Ovary (tissue), 10 donors: ENCODE measurements at places on chromosomes 4 and X. TPM values are rescaled to one million over a fixed set of nuclear protein-coding genes. Genes with fewer than 3 reads are reported as not detected.

Gene PRR32
- total RNA-seq, result not detected

Gene CENPC
- total RNA-seq, result 24.6 TPM

Gene MAGIX
- 3.2 TPM for total RNA-seq

Gene ZNF630
- 5.7 TPM for total RNA-seq

Gene AFAP1
- total RNA-seq, result 23.0 TPM

Gene MAGED4B
- 28.9 TPM for total RNA-seq

Gene SSX3
- total RNA-seq, result not detected

Gene NXF2
- not detected for total RNA-seq

Gene PPP4R3C
- total RNA-seq, result not detected

Gene CITED1
- total RNA-seq, result 1.5 TPM

DNA sequence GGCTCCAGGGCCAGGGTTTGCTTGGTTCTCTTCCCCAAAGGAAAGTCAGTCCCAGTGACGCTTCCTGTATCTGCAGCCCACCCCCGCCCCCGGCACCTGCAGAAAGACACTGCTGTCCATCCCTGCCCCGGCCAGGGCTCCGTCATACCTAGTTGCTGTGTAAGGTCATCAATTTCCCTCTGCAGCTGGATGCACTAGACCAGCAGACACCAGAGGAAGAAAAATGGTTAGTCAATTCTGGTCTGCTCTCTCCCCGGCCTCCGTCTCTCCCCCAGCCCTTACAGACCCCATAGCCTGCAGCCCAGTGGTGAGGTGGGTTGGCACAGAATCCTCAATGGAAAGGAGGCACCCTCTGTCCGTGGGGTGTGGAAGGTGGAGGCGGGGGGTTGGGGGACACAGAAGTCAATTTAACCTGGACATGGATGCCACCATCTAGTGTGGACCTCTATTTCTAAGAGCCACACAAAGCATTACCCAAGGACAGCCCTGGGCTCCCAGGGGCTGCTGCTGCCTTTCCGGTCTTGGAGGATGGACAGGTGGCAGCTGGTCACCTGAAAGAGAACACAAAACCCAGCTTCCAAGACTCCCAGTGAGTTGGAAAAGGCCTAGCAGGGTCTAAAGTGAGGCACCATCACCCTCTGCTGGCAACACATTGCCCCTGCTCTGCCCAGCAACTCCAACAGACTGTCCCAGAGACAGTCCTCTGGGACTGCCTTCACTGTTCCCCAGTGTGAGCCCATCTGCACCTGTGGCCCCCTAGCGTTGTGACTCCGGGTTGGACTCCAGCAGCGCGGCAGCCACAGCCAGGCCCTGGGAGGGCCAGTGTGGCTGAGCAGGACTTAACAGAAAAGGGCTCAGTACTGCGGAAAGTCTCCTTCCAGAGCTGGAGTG, 40.2 kb upstream of the NHSL2 start:
- DNase-seq, result no peak
- H3K27ac ChIP-seq, result no peak overlapping the region
- no peak overlapping the region for H3K4me3 ChIP-seq
- no peaks in the 10 kb centered on the region for H3K4me1 ChIP-seq
- no peaks in the 10 kb centered on the region for H3K36me3 ChIP-seq

DNA sequence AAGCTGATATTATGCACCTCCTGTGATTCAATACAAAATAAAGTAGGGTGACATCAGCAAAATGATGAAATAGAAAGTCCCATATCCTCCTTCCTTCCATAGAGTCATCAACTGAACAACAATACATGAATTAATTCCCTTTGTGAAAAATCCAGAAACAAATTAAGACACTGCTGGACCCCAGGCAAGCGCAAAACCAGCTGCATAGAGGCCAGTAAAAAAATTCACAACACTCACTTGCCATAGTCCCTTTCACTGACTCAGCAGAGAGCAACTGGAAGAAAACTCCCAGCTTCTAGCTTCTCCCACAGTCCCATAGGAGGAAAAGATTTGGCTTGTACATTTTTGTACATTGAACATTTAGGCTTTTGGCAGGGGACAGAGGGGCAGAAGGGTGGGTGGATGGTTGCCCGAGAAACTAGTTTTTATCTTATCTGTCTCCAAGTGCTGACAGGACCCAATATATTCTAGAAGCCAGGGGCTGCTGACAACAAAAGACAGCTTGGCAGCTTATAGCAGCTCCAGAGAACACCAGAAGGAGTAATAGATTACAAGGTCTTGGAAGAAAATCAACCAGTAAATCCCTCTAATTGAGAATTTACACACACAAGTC, 124.6 kb downstream of the NDST3 start:
- no peaks in the 10 kb centered on the region for H3K27me3 ChIP-seq
- no peaks in the 10 kb centered on the region for H3K4me1 ChIP-seq
- no peak overlapping the region for H3K27ac ChIP-seq

GRCh38 chrX:132071254-132071653, 48.2 kb downstream of the STK26 start:
- DNase-seq, result no peak
- no peaks in the 10 kb centered on the region for H3K27me3 ChIP-seq
- no peak overlapping the region for H3K4me3 ChIP-seq
- H3K27ac ChIP-seq, result no peak overlapping the region

GRCh38 chr4:74055096-74055495, 16.6 kb upstream of the CXCL3 start:
- H3K27me3 ChIP-seq, result no peaks in the 10 kb centered on the region
- H3K4me1 ChIP-seq, result no peaks in the 10 kb centered on the region
- H3K4me3 ChIP-seq, result no peak overlapping the region
- H3K36me3 ChIP-seq, result no peaks in the 10 kb centered on the region
- no peak for DNase-seq

- no peak for DNase-seq
- no peak overlapping the region for H3K27ac ChIP-seq
Measured at GRCh38 chr4:19736968-19737756, 514.5 kb upstream of the SLIT2 start.

GRCh38 chrX:71128915-71129765, 10.7 kb downstream of the MED12 start:
- H3K27ac ChIP-seq, result no peak overlapping the region
- H3K4me1 ChIP-seq, result no peaks in the 10 kb centered on the region
- H3K4me3 ChIP-seq, result no peak overlapping the region
- no peaks in the 10 kb centered on the region for H3K27me3 ChIP-seq
- no peaks in the 10 kb centered on the region for H3K36me3 ChIP-seq
- DNase-seq, result peak; percentile 76

- DNase-seq, result no peak
- H3K27me3 ChIP-seq, result no peaks in the 10 kb centered on the region
- peaks cover 3% of the 10 kb centered on the region for H3K4me1 ChIP-seq
- no peaks in the 10 kb centered on the region for H3K36me3 ChIP-seq
- H3K27ac ChIP-seq, result no peak overlapping the region
Measured at GRCh38 chr4:82523179-82523578, 38.6 kb downstream of the TMEM150C start.

- H3K27me3 ChIP-seq, result no peaks in the 10 kb centered on the region
- peak within 1 kb of the TSS; percentile 64 for H3K27ac ChIP-seq
- peak within 1 kb of the TSS; percentile 79 for H3K4me3 ChIP-seq
- DNase-seq, result peak; percentile 80
- no peaks in the 10 kb centered on the region for H3K36me3 ChIP-seq
- peaks cover 3% of the 10 kb centered on the region for H3K4me1 ChIP-seq
Measured at GRCh38 chr4:89836897-89837384, at the start of gene SNCA. Gene SNCA, minus strand, starts transcription at chr4:89837161. Its CDS starts 1,494 bp downstream, at chr4:89835667.

GRCh38 chr4:105896984-105897775, 1.9 kb downstream of the NPNT start:
- H3K36me3 ChIP-seq, result no peaks in the 10 kb centered on the region
- DNase-seq, result no peak
- no peak overlapping the region for H3K27ac ChIP-seq
- no peaks in the 10 kb centered on the region for H3K27me3 ChIP-seq
- no peak overlapping the region for H3K4me3 ChIP-seq

DNA sequence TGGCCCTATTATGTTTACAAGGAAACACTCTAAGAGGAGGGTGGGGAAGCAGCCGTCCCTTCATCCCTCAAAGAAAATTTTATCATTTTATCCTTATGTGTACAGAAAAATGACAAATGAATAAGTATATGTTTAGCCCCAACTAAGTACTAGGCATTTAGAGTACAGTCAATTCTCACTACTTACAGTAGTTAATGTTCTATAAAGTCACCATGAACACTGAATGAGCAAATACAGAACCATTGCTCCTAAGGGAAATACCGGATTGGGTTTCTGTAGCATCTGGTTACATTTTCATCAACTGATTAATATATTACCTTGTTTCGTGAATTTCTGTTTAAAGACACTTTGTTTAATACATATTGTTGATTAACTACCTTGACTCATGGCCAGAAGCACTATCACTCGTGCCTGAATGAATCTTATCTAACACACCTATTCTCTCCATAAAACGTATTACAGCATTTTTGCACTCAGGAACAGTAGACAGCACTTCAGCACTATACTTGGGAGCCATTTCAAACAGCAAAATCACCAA, 109.3 kb downstream of the ASB9 start:
- H3K27me3 ChIP-seq, result no peaks in the 10 kb centered on the region
- H3K27ac ChIP-seq, result no peak overlapping the region
- H3K4me1 ChIP-seq, result no peaks in the 10 kb centered on the region
- no peaks in the 10 kb centered on the region for H3K36me3 ChIP-seq
- DNase-seq, result no peak

- no peaks in the 10 kb centered on the region for H3K4me1 ChIP-seq
- H3K27ac ChIP-seq, result no peak overlapping the region
- no peak for DNase-seq
- no peaks in the 10 kb centered on the region for H3K36me3 ChIP-seq
Measured at GRCh38 chr4:32030406-32030805, 1310.2 kb downstream of the PCDH7 start.

DNA sequence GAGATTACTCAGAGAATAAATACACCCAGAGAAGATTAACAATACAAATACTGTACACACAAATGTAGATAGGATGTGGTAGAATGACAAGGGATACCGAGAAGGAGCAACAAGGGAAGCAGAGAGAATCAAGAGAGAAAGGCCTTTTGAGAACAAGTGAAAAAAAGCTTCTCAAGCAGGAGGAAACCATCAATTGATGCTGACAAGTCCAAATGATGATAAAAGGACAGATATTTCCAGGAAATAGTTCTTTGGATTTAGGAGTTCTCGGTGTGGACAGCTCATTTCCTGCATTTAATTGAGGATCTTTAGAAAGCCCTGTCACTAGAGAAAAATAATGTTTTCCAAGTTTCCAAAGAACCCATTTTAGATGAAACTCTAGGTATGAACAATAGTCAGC, 48.1 kb downstream of the NPY5R start:
- DNase-seq, result no peak
- no peaks in the 10 kb centered on the region for H3K4me1 ChIP-seq
- no peak overlapping the region for H3K27ac ChIP-seq
- H3K36me3 ChIP-seq, result no peaks in the 10 kb centered on the region
- no peak overlapping the region for H3K4me3 ChIP-seq
- H3K27me3 ChIP-seq, result no peaks in the 10 kb centered on the region

- DNase-seq, result no peak
- H3K36me3 ChIP-seq, result no peaks in the 10 kb centered on the region
- no peaks in the 10 kb centered on the region for H3K4me1 ChIP-seq
Measured at GRCh38 chr4:172596206-172596605, 572.4 kb upstream of the GALNT7 start.

DNA sequence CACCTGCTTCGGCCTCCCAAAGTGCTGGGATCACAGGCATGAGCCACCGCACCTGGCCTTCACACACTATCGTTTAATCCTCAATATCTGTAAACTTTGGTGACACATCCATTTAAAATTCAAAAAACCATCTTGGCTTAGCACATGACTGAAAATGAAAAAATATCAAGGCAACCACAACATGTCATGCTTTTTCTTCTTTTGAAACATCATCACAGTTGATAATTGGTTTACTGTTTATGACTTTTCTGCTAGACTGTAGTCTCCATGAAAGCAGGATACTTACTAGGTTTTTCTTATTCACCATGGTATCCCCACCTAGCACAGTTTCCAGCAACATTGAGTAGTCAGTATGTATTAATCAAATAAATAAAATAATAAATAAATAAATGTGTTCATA, 11.0 kb downstream of the GNRHR start:
- no peak overlapping the region for H3K27ac ChIP-seq
- no peaks in the 10 kb centered on the region for H3K4me1 ChIP-seq
- no peaks in the 10 kb centered on the region for H3K36me3 ChIP-seq

- DNase-seq, result peak; percentile 79
- no peaks in the 10 kb centered on the region for H3K27me3 ChIP-seq
- no peaks in the 10 kb centered on the region for H3K4me1 ChIP-seq
- H3K36me3 ChIP-seq, result no peaks in the 10 kb centered on the region
Measured at GRCh38 chrX:25017667-25018247, 2.0 kb upstream of the ARX start.

- H3K36me3 ChIP-seq, result no peaks in the 10 kb centered on the region
- H3K27ac ChIP-seq, result no peak overlapping the region
- no peak overlapping the region for H3K4me3 ChIP-seq
Measured at GRCh38 chr4:133129237-133129636, 19.9 kb upstream of the PCDH10 start.

- H3K27ac ChIP-seq, result no peak overlapping the region
- no peaks in the 10 kb centered on the region for H3K36me3 ChIP-seq
- no peak for DNase-seq
- H3K27me3 ChIP-seq, result no peaks in the 10 kb centered on the region
- no peak overlapping the region for H3K4me3 ChIP-seq
Measured at GRCh38 chrX:141638550-141638949, 49.0 kb downstream of the SPANXA2 start.

GRCh38 chr4:51942108-51942832, 77.9 kb downstream of the LRRC66 start:
- DNase-seq, result no peak
- H3K4me3 ChIP-seq, result no peak overlapping the region
- H3K4me1 ChIP-seq, result peaks cover 5% of the 10 kb centered on the region
- H3K27me3 ChIP-seq, result no peaks in the 10 kb centered on the region

GRCh38 chr4:25809996-25810395, 52.8 kb downstream of the SEL1L3 start:
- no peak for DNase-seq
- no peak overlapping the region for H3K4me3 ChIP-seq
- peaks cover 9% of the 10 kb centered on the region for H3K4me1 ChIP-seq

GRCh38 chr4:52645300-52645699, 13.8 kb downstream of the USP46 start:
- no peak overlapping the region for H3K4me3 ChIP-seq
- no peak for DNase-seq
- H3K36me3 ChIP-seq, result no peaks in the 10 kb centered on the region
- no peak overlapping the region for H3K27ac ChIP-seq

DNA sequence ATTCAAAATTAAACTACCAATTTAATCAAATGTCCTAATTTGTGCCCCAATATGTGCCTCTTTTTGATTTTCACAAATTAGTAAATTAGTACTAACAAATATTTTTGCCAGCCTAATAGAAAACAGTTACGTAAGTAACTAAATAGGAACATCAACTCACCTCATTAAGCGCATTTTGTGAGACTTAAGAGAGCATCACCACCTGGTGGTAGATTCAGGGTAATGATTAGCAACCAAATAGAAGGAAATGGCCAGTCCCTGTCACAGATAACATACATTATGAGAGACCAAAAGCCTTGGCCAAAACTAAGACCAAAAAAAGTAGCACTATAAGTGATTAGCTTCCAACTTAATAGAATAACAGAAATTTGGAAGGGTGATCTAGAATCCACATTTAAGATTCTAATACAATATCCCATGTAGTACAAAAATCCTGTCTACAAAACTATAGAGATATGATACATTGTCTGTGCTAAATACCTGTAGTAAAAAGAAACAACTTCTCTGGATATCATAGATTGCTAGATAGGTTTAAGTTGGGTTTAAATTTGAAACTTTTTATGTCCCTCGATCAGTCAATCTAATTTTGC, 46.7 kb downstream of the C4orf46 start:
- no peaks in the 10 kb centered on the region for H3K4me1 ChIP-seq
- no peak for DNase-seq
- H3K27ac ChIP-seq, result no peak overlapping the region
- no peaks in the 10 kb centered on the region for H3K36me3 ChIP-seq
